Hepatocyte (in vitro differentiated cells): ENCODE measurements at places on chromosomes 1 and 21.

- H3K27ac ChIP-seq = no peak overlapping the region
- H3K27me3 ChIP-seq = no peaks in the 10 kb centered on the region
- no peak overlapping the region for H3K4me3 ChIP-seq
Measured at GRCh38 chr1:220631238-220631815, 58.8 kb upstream of the C1orf115 start.

DNA sequence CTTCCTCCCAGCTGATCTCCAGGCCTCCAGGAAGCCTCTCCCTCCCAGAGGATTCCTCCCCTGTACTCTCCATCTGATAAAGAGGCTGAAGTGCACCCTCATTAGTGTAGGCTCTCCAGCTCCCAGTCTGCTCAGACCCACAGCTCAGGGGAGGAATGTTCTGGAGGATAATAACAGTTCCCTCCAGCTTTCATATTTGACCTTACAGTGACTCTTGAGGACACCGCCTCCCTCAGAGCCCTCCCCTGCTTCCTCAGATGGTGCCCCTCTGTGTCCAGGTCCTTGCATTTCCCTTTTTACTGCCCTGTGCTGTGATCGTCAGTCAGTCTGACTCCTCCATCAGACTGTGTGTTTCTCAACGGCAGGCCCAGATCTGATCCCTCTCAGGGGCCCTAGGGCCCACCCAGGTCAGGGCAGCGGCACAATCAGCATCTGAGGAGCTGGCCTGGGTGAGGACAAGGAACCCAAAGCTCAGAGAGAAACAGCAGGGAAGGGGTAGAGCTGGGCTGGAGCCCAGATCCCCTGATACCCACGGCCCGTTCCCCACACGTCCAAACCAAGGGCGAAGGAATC lies 1.1 kb upstream of the SHISAL2A start:
- H3K36me3 ChIP-seq = no peaks in the 10 kb centered on the region
- H3K4me1 ChIP-seq = peaks cover 20% of the 10 kb centered on the region
- no peak overlapping the region for H3K4me3 ChIP-seq
- DNase-seq = peak; percentile 46
- peaks cover 18% of the 10 kb centered on the region for H3K27me3 ChIP-seq
- H3K27ac ChIP-seq = peak overlapping the region; percentile 26

- H3K36me3 ChIP-seq = no peaks in the 10 kb centered on the region
- no peaks in the 10 kb centered on the region for H3K4me1 ChIP-seq
- no peak overlapping the region for H3K27ac ChIP-seq
- H3K4me3 ChIP-seq = no peak overlapping the region
- no peak for DNase-seq
Measured at GRCh38 chr1:107933736-107934135, 31.2 kb downstream of the VAV3 start.

DNA sequence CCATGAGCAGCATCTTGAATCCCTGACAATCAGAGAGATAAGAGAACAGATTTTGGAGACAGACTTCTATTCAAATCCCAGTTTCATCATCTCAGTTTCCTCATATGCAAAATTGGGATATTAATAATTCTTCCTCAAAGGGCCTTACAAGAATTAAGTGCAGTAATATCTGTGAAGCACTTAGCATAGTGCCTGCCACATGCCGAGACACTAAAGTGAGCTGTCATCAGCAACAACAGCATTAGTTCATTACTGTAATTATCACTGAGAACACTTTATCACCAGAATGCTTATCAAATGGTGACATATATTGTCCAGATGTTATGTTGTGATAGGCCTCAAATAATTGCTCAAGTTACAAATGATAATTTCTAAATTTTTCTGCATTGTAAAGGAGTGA lies 922 bp upstream of the FCRLB start:
- no peaks in the 10 kb centered on the region for H3K4me1 ChIP-seq
- no peaks in the 10 kb centered on the region for H3K36me3 ChIP-seq
- peaks cover 7% of the 10 kb centered on the region for H3K27me3 ChIP-seq
- no peak overlapping the region for H3K4me3 ChIP-seq
- H3K27ac ChIP-seq = no peak overlapping the region

- H3K27me3 ChIP-seq = no peaks in the 10 kb centered on the region
- no peak overlapping the region for H3K27ac ChIP-seq
- peak; percentile 80 for DNase-seq
- H3K4me3 ChIP-seq = no peak overlapping the region
- peaks cover 7% of the 10 kb centered on the region for H3K4me1 ChIP-seq
- H3K36me3 ChIP-seq = no peaks in the 10 kb centered on the region
Measured at GRCh38 chr1:209808059-209808581, 2.2 kb upstream of the IRF6 start.

- no peaks in the 10 kb centered on the region for H3K27me3 ChIP-seq
- no peak overlapping the region for H3K4me3 ChIP-seq
- DNase-seq = no peak
- H3K36me3 ChIP-seq = no peaks in the 10 kb centered on the region
- H3K4me1 ChIP-seq = peaks cover 2% of the 10 kb centered on the region
- no peak overlapping the region for H3K27ac ChIP-seq
Measured at GRCh38 chr1:213891989-213892902, 95.5 kb upstream of the PROX1 start.

GRCh38 chr1:38534473-38534823 lies 325.1 kb downstream of the RRAGC start:
- no peak overlapping the region for H3K4me3 ChIP-seq
- no peaks in the 10 kb centered on the region for H3K4me1 ChIP-seq
- DNase-seq = no peak
- H3K27ac ChIP-seq = no peak overlapping the region

DNA sequence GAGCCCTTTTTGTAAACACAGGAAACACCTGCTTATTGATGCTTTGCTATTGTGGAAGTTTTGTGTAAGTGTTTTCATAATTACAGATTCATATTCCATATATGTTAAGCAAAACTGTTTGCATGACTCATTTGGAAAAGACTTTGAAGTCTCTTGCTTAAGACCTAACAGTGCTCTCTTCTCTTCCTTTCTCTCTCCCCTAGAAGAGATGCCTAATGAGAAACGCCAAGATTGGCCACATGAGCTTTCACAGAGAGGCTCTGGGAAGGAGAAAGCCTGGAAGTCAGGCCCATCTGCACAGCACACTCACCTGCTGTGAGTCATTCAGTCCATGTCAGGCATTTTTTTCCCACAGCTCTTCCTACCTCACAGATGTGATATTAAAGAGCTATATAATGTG lies 101.6 kb upstream of the PALMD start:
- no peaks in the 10 kb centered on the region for H3K4me1 ChIP-seq
- no peak overlapping the region for H3K4me3 ChIP-seq
- no peak overlapping the region for H3K27ac ChIP-seq
- DNase-seq = peak; percentile 46
- H3K27me3 ChIP-seq = no peaks in the 10 kb centered on the region

DNA sequence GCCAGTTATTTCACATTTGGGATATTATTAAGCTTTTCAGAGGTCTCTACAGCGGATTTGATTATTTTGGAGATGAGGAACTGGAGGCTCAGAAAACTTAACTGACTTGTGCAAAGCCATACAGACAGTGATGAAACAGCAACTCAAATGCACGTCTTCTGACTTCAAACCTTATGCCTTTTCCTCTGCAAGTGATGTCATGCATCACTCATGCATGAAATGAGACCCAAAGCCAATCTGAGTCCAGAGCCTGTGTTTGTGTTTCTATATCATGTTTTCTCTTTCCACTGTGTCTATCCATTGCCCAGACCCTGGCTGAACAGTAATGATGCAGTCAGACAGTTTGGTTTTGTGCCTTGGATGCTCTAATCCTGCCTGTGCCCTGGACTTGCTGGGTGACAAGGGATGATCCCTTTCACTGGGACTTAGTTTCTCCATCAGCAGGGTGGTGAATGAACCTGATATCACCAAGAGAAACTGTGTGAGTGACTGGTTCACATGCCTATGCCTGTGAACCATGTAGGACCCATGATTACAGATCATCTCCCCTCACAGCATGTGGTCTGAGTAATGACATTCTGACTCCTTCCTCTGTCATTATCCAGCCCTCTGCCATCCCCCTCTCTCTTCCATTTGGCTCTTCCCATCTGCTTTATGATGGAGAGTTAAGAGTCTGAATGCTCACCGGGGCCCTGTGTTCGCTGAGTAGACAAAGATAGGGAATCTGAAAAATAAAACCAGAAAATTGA lies 33.4 kb downstream of the SLAMF6 start:
- H3K4me1 ChIP-seq = no peaks in the 10 kb centered on the region
- no peaks in the 10 kb centered on the region for H3K36me3 ChIP-seq
- no peaks in the 10 kb centered on the region for H3K27me3 ChIP-seq
- no peak overlapping the region for H3K27ac ChIP-seq
- DNase-seq = no peak

GRCh38 chr1:228849011-228849541 lies 113.8 kb downstream of the RHOU start:
- no peak overlapping the region for H3K4me3 ChIP-seq
- DNase-seq = peak; percentile 44
- no peaks in the 10 kb centered on the region for H3K27me3 ChIP-seq
- no peaks in the 10 kb centered on the region for H3K36me3 ChIP-seq

DNA sequence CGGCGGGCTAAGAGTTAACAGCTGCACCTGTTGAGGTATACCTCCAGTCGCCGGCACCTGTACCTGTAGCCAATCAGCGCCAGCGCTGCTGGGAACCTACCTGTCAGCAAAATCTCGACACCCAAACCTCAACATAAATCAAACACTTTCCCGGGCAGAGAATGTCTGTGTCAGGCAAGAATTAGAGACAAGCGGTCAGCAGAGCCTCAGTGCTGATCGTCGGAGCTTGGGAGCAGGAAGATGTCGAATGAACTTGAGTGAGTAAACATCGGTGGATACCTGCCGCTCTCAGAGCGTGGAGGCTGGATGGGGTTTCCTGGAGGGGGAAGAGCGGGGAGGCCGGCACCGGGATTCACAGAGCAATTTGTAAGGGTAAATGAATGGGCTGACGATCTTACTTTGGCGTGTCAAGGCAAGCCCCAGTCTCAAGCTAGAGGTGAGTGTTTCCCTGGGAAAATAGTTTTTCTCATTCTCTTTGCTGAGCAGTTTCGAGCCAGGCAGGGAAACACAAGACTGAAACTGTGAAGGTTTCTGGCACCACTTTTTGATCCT lies at the start of gene GRHL3:
Gene GRHL3, plus strand, starts transcription at position 46 of the 552 bp plus-strand sequence. Its CDS starts 195 bp downstream, at position 241.
- H3K27ac ChIP-seq = peak within 1 kb of the TSS; percentile 3
- H3K27me3 ChIP-seq = peaks cover 4% of the 10 kb centered on the region
- H3K4me1 ChIP-seq = peaks cover 22% of the 10 kb centered on the region
- no peaks in the 10 kb centered on the region for H3K36me3 ChIP-seq
- H3K4me3 ChIP-seq = peak within 1 kb of the TSS; percentile 11
- DNase-seq = peak; percentile 76

- H3K36me3 ChIP-seq = no peaks in the 10 kb centered on the region
- no peaks in the 10 kb centered on the region for H3K4me1 ChIP-seq
- no peak for DNase-seq
Measured at GRCh38 chr21:32993894-32994293, 31.8 kb upstream of the OLIG2 start.

- H3K27ac ChIP-seq = no peak overlapping the region
- H3K27me3 ChIP-seq = no peaks in the 10 kb centered on the region
- H3K36me3 ChIP-seq = no peaks in the 10 kb centered on the region
- H3K4me3 ChIP-seq = no peak overlapping the region
- no peak for DNase-seq
Measured at GRCh38 chr1:184158896-184159681, 107.6 kb downstream of the TSEN15 start.

- peak; percentile 41 for DNase-seq
- no peaks in the 10 kb centered on the region for H3K36me3 ChIP-seq
- peak overlapping the region; percentile 17 for H3K4me3 ChIP-seq
- no peaks in the 10 kb centered on the region for H3K27me3 ChIP-seq
- H3K4me1 ChIP-seq = peaks cover 20% of the 10 kb centered on the region
Measured at GRCh38 chr1:156766298-156767100, 836 bp upstream of the PRCC start.

- DNase-seq = peak; percentile 50
- no peaks in the 10 kb centered on the region for H3K36me3 ChIP-seq
- no peak overlapping the region for H3K4me3 ChIP-seq
Measured at GRCh38 chr1:11563560-11564069, 84.7 kb downstream of the DISP3 start.

DNA sequence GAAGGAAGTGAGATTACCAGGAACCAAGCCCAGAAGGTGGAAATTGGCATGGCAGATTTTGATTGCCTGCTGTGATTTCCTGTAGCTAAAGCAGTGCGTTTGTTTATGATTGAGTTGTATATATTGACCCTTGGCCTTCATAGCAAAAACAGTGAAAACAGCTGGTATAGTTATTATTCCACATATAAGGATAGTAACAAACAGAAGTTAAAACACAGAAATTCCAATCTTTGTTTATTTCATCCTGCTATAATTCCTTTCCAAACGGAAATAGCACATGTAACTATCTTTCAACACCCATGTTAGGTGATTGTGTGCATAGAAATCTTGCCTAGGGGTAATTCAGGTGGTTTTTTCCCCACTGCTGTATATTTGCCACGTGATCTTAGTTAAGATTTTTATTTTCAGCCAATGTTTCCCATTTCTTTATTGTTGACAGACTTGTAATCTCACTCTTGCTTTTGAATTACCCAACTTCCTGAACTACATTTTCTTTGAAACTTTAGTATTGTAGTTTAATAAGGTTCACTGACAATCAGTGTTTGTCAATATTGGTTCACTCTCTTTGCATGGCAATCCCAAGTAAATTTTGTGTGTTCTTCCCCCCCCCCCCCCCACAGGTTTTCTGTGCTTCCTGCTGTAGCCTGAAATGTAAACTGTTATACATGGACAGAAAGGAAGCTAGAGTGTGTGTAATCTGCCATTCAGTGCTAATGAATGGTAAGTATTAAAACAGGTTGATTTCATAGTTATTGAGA lies 102.7 kb downstream of the CC2D1B start:
- no peak overlapping the region for H3K4me3 ChIP-seq
- DNase-seq = no peak
- H3K4me1 ChIP-seq = no peaks in the 10 kb centered on the region
- no peaks in the 10 kb centered on the region for H3K27me3 ChIP-seq

DNA sequence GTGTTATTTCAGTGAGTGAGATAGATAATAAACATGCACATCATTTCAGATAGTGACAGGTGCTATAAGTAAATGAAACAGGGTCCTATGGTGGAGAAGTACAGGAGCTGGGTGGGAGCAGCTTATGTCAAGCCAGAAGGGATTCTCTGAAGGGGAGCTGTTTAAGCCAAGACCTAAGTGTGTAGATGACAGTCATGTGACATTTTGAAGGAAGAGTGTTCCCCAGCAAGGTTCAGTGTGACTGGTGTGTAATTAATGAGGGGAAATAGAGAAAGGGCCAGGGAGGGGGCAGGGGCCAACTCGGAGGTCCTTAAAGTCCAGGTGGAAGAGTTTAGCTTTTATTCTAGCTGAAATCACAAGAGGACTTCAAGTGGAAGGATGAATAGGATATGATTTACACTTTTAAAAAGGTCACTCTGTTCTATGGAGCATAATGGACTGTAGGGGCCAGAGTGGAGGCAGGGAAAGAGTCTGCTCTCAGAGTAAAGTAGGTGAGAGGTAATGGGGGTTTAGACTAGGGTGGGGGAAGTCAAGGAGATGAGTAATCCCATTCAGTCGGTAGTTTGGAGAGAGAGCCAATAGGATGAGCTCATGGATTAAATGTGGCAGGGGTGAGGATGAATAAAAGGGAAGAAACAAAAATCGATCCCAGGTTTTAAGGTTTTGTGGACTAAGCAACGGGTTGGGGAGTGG lies 243.1 kb downstream of the CACNA1E start:
- no peaks in the 10 kb centered on the region for H3K36me3 ChIP-seq
- no peak overlapping the region for H3K27ac ChIP-seq
- no peaks in the 10 kb centered on the region for H3K27me3 ChIP-seq
- no peaks in the 10 kb centered on the region for H3K4me1 ChIP-seq
- no peak overlapping the region for H3K4me3 ChIP-seq
- DNase-seq = no peak

- H3K36me3 ChIP-seq = no peaks in the 10 kb centered on the region
- no peaks in the 10 kb centered on the region for H3K4me1 ChIP-seq
- no peaks in the 10 kb centered on the region for H3K27me3 ChIP-seq
- H3K4me3 ChIP-seq = no peak overlapping the region
- no peak overlapping the region for H3K27ac ChIP-seq
Measured at GRCh38 chr1:85091671-85092280, 43.5 kb upstream of the MCOLN3 start.
